ENCODE measurements at places on chromosomes 6 and 20.

GRCh38 chr6:29797135-29797534 is 30.5 kb upstream of the HLA-G start:
- no peak for ATAC-seq
- H3K27me3 ChIP-seq, result peaks cover 31% of the 10 kb centered on the region
- H3K4me3 ChIP-seq, result no peak overlapping the region
- H3K36me3 ChIP-seq, result no peaks in the 10 kb centered on the region

DNA sequence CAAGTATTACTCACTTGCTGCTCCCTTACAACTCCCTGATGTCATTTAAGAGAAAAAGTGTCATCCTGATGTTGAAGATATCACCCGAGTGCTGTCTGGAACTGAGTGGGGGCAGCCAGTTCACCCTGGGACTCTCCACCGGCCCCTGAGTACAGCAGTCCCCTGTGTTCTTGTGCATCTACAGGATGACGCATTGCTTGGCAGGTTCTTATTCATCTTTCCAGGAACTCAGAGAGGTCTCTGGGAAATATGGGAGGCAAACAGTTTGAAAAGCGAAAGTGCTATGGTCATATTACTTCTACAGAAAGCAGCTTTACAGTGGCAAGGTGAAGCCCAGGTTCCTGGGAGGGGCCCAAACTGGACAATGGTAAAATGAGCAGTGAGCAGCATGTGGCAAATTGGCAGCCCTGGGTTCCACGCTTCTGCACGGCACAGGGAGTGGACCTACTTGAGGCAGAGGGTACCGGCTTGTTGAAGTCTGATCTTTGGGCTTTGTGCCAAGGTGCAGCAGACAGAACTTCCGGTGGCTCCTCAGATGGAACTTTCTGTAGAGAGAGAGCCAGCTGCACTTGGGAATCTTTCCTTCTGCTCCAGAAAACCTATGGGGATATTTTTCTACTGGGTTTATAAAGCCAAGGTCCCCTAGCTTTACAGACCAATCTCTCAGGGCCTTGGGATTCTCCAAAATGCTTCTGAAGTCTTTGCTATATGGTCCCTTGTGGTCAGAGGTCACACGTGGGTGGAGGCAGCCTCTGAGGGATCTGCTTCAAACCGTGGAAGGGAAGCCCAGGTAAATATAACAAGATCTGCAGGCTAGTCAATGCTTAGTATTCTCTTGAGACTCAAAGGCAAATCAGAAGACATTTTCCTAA is 128.3 kb downstream of the MAP3K7 start:
- peak overlapping the region; percentile 18 for H3K4me3 ChIP-seq
- peaks cover 22% of the 10 kb centered on the region for H3K4me1 ChIP-seq
- no peaks in the 10 kb centered on the region for H3K36me3 ChIP-seq
- H3K27me3 ChIP-seq, result no peaks in the 10 kb centered on the region
- ATAC-seq, result peak; percentile 59
- H3K27ac ChIP-seq, result no peak overlapping the region

DNA sequence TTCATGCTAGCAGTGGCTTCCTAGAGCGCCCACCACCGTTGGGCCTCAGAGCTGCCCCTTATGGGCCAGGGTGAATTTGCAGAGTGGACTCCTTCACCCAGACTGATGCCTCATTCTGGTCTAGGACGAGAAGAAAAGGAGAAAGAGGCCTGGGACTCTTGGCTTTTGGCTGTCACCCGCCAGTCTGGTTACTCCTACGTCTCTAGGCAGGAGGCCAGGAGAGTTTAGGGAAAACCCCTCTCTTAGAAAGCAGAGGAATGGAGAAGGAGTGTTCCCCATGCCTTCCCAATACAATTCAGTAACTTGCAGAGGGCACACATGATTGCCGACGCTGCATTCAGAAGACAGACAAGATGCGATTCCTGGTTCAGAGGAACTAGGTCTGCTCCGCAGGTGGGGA is 70.1 kb downstream of the CDC5L start:
- H3K4me1 ChIP-seq, result no peaks in the 10 kb centered on the region
- no peak for ATAC-seq
- no peak overlapping the region for H3K27ac ChIP-seq

GRCh38 chr6:145374570-145374969 is 360.8 kb downstream of the EPM2A start:
- no peaks in the 10 kb centered on the region for H3K36me3 ChIP-seq
- H3K27ac ChIP-seq, result no peak overlapping the region
- ATAC-seq, result no peak
- peaks cover 14% of the 10 kb centered on the region for H3K4me1 ChIP-seq
- no peak overlapping the region for H3K4me3 ChIP-seq

DNA sequence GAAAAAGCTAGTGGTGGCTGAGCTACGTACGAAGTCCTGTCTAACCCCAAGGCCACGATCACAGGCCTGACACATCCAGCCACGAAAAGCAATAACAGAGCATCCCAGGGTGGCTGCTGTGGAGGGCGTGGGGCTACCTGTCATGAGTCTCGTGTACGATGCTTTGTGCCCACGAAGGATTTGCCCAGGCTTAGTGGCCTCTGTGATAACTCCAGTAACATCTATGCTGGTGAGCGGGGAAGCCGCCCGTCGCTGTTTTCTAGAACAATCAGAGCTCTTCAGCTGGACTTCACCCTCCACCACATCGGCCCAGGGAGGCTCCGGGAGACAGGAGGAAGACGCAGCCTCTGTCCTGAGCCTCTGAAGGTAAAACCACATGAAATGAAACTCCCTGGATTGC is 250.5 kb downstream of the TAF4 start:
- no peak overlapping the region for H3K27ac ChIP-seq
- no peak for ATAC-seq
- no peaks in the 10 kb centered on the region for H3K4me1 ChIP-seq
- no peaks in the 10 kb centered on the region for H3K36me3 ChIP-seq
- H3K4me3 ChIP-seq, result no peak overlapping the region

DNA sequence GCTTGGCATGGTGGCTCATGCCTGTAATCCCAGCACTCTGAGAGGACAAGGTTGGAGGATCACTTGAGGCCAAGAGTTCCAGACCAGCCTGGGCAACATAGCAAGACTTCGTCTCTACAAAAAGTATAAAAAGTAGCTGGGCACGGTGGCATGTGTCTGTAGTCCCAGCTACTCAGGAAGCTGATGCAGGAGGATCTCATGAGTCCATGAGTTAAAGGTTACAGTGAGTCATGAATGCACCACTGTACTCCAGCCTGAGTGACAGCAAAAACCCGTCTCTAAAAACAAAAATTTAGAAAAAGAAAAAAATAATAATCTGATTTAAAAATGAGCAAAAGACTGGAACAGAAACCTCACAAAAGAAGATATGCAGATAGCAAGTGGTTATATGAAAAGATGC is 279.7 kb downstream of the RNGTT start:
- H3K4me1 ChIP-seq, result peaks cover 14% of the 10 kb centered on the region
- no peak overlapping the region for H3K4me3 ChIP-seq

DNA sequence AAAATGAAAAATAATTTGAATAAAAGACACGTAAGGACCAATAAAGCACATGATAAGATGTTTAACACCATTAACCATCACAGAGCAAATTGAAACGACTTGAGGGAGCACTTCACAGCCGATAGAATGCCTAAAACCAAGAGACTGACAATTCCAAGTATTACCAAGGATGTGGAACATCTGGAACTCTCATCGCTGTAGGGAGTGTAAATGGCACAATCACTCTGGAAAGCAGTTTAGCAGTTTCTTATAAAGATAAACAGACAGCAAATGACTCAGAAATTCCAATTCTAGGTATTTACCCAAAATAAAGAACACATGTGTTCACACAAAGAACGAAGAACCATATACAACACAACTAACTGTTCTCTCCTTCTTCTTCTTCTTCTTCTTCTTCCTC is 8.5 kb upstream of the UBD start:
- ATAC-seq, result no peak
- no peak overlapping the region for H3K4me3 ChIP-seq
- no peak overlapping the region for H3K27ac ChIP-seq
- peaks cover 29% of the 10 kb centered on the region for H3K27me3 ChIP-seq

GRCh38 chr6:6980999-6981597 is 126.7 kb upstream of the RREB1 start:
- ATAC-seq, result no peak
- no peaks in the 10 kb centered on the region for H3K27me3 ChIP-seq
- no peaks in the 10 kb centered on the region for H3K36me3 ChIP-seq
- H3K4me3 ChIP-seq, result no peak overlapping the region

GRCh38 chr6:80543598-80544222 is 437.2 kb downstream of the BCKDHB start:
- no peak overlapping the region for H3K27ac ChIP-seq
- no peaks in the 10 kb centered on the region for H3K4me1 ChIP-seq
- no peaks in the 10 kb centered on the region for H3K36me3 ChIP-seq
- peak; percentile 37 for ATAC-seq
- H3K27me3 ChIP-seq, result no peaks in the 10 kb centered on the region

DNA sequence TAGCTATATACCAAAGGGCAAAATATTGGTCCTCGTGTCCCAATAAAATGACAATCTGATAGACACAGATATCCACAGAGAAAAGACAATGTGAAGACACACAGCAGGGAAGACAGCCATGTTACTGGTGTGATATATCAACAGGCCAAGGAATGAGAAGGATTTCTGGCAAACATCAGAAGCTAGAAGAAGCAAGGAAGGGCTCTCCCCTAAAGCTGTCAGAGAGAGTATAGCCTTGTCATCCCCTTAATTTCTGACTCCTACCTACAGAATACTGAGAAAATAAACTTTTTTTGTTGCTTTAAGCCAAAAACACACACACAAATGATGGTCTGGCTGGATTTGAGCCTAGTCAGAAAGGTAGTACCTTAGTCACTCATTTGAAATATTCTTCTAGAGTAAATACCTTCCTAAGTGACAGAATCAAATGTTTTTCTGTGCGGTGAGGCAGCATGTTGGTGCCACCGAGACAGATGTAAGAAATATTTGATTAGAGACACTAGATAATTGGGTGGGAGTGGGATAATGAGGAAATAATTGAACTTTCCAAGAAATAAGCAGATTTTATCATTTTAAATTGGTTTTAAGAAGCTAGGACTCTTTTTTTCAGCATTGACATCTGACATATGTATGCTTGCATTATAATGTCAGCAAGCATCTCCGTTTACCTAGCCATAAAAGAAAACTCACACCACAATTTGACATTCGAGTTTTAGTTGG is 123.4 kb upstream of the TFAP2D start:
- no peak overlapping the region for H3K4me3 ChIP-seq
- H3K27me3 ChIP-seq, result no peaks in the 10 kb centered on the region
- no peak overlapping the region for H3K27ac ChIP-seq
- no peaks in the 10 kb centered on the region for H3K4me1 ChIP-seq
- no peaks in the 10 kb centered on the region for H3K36me3 ChIP-seq

DNA sequence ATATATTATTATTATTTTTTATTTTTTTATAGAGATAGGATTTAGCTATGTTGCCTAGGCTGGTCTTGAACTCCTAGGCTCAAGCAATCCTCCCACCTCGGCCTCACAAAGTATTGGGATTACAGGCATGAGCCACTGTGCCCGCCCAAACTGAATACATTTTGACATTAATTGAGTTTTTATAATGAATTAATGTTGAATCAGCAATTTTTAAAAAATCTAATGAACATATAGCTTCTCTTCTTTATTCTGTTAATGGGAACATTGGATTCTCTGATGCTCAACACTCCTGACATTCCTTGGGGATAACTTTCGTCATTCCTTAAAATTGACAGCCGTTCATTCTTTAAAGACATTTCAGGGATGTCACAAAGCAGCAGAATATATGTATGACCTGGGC is 52.4 kb downstream of the ANKS1A start:
- no peak overlapping the region for H3K27ac ChIP-seq
- no peak for ATAC-seq
- H3K27me3 ChIP-seq, result no peaks in the 10 kb centered on the region
- H3K4me3 ChIP-seq, result no peak overlapping the region
- H3K4me1 ChIP-seq, result no peaks in the 10 kb centered on the region

DNA sequence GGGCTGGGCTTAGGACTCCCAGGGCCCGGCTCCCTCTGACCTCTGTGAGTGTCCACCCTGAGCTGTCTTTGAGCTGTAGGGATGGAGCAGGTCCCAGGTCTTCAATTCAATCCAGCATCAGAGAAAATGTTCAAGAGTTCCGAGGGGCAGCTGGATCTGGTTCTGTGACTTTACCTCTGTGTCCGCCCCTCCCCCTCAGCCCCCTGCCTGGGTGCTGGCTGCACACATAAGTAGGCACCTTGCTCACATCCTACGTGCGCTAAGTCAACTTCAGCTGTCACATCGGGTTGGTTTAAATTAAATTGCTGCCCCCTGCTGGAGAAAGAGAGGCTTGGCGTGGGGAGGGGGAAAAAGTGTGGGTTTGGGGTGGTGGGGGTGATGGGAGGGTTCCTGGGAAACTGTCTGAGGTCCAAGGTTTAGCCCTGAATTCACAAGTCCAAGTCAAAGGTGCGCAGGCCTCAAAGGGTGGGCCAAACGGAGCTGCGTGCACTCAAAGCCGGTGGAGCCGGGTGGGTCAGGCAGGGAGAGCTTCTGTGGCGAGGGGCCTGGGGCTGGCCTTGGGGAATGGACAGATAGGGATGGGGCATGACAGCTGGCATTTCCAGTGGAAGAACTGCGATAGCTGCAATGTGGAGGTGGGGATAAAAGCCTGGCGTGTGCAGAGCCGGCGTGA is 3.0 kb downstream of the WFDC5 start:
- H3K27me3 ChIP-seq, result peaks cover 44% of the 10 kb centered on the region
- H3K4me3 ChIP-seq, result no peak overlapping the region
- H3K36me3 ChIP-seq, result no peaks in the 10 kb centered on the region
- H3K27ac ChIP-seq, result no peak overlapping the region
- no peak for ATAC-seq

- no peak overlapping the region for H3K27ac ChIP-seq
- H3K4me3 ChIP-seq, result no peak overlapping the region
- H3K27me3 ChIP-seq, result no peaks in the 10 kb centered on the region
- H3K36me3 ChIP-seq, result no peaks in the 10 kb centered on the region
- no peaks in the 10 kb centered on the region for H3K4me1 ChIP-seq
- ATAC-seq, result no peak
These were observed 12.2 kb downstream of the EPHA7 start for GRCh38 chr6:93407186-93407585.

GRCh38 chr6:90484903-90485302 is 102.0 kb downstream of the MAP3K7 start:
- H3K4me1 ChIP-seq, result peaks cover 7% of the 10 kb centered on the region
- H3K36me3 ChIP-seq, result peaks cover 6% of the 10 kb centered on the region
- H3K4me3 ChIP-seq, result no peak overlapping the region
- H3K27me3 ChIP-seq, result no peaks in the 10 kb centered on the region
- no peak overlapping the region for H3K27ac ChIP-seq

DNA sequence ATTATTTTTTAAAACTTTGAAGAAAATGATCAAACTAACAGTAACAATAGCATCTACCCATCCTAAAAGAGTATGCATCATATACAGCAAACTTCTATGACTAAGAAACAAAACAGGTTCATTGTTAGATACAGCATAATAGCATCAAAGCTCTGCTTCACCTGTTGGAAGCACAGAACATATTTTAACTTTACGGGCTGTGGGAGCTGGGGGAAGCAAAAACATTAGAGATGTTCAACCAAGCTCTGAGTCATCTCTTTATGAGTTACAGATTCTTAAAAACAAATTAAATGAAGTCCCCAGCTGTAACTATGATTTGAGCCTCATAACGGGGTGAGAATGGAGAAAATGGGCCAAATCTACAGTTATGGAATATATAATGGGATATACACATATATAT is 63.4 kb downstream of the SYNE1 start:
- no peak for ATAC-seq
- no peak overlapping the region for H3K27ac ChIP-seq
- no peak overlapping the region for H3K4me3 ChIP-seq

- no peaks in the 10 kb centered on the region for H3K36me3 ChIP-seq
- H3K27ac ChIP-seq, result no peak overlapping the region
- ATAC-seq, result no peak
- H3K4me3 ChIP-seq, result no peak overlapping the region
These were observed 82.6 kb upstream of the FOXQ1 start for GRCh38 chr6:1229301-1229700.

GRCh38 chr6:107991061-107991460 is 33.1 kb upstream of the SEC63 start:
- no peaks in the 10 kb centered on the region for H3K27me3 ChIP-seq
- peaks cover 10% of the 10 kb centered on the region for H3K4me1 ChIP-seq
- H3K27ac ChIP-seq, result no peak overlapping the region
- no peak for ATAC-seq
- H3K36me3 ChIP-seq, result no peaks in the 10 kb centered on the region
- H3K4me3 ChIP-seq, result no peak overlapping the region
